ENCODE measurements at places on chromosomes 6 and 20.

DNA sequence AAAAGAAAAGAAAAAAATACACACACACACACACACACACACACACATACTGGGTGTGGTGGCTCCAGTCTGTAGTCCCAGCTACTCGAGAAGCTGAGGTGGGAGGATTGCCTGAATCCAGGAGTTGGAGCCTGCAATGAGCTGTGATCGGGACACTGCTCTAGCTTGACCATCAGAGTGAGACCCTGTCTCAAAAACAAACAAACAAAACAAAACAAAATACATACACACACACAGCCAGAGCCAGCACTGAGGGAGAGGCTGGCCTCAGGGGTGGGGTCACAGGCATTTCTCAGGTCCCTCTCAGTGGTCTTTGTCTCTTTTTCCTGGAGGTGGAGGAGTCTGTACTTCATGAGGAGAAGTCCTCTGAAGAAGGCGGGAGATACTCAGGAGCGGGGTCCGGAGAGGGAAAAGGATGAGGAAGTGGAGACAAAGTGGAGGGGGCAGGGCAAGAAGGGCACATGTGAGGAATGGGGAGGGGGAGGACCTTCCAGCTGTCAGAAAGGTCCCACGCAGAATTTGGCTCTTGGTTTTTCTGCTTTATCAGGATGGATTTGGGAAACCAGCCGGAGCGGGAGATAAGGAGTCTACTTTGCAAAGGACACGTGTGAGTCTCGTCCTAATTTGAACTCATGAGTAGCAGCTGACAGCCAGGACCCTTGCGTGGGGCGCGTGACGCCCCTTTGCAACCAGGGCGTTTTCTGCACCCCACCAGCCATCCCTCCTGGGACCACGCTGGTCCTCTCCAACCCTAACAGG is 7.7 kb upstream of the MICB start:
- no peak for DNase-seq

GRCh38 chr20:8039042-8039441 is 19.5 kb upstream of the TMX4 start:
- DNase-seq = no peak

DNA sequence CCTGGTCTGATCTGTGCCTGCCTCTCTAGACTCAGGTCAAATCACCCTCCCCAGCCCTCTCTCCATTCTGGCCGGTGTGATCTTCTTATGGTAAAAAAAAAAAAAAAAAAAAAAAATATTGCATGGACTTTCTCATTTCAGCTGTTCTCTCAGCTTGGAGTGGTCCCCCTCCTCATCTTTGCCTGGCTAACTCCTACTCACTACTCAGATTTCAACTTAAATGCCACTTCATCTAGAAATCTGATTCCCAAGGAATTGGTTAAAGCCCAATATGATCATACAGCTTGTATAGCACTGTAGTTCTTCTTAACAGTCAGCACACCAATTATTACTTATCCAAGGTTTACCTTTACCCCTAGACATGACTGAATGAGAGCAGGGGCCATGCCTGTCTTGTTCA is 105.9 kb upstream of the CARMIL1 start:
- DNase-seq = no peak

- DNase-seq = no peak
These were observed 600 bp upstream of the SYNJ2 start for GRCh38 chr6:157981132-157981394.

DNA sequence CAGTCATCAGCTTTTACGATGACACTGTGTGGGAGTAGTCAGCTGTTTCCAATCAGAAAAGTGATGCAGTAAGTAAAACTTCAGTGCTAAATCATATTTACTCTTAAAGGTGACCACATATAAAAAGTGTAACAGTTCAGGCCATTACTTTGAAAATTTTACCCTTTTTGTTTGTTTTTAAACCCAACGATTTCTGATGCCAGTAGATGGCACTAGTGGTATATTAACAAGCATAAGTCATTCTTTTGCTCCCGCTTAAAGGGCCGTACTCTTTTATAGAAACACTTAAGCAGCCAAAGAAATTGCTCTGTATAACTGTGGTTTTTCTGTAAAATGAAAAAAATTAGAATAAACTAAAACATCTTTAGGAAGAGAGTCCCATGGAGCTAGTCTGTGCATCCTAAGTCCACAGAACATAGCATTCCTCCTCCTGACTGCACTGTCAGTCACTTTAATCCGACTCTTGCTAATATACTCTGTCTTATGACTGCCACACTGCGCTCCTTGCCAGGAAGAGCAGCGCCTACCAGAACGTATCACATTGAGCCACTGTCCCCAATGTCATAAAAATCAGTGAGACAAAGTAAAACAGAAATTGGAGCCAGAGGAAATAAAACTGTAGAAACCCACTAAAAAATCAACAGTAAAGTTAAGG is 25.0 kb downstream of the HEBP2 start:
- peak; percentile 54 for DNase-seq

DNA sequence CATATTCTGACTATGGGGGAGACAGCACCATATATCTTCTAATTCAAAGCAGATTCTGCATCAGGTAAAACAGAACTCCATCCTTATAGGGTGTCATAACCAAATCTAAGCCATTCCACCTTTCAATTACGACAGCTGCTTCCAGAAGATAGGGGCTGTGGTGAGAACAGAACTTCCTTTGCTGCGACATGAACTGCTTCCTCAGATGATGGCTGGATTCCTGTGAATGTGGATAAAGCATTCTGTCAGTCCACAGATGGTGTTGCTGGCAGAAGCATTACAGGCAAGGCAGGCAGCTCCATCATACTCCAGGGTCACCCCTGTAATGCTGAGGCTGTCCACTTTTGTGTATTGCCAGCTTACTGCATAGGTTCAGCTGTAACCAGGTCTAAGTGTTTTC is 172.1 kb upstream of the PROKR2 start:
- DNase-seq = no peak

DNA sequence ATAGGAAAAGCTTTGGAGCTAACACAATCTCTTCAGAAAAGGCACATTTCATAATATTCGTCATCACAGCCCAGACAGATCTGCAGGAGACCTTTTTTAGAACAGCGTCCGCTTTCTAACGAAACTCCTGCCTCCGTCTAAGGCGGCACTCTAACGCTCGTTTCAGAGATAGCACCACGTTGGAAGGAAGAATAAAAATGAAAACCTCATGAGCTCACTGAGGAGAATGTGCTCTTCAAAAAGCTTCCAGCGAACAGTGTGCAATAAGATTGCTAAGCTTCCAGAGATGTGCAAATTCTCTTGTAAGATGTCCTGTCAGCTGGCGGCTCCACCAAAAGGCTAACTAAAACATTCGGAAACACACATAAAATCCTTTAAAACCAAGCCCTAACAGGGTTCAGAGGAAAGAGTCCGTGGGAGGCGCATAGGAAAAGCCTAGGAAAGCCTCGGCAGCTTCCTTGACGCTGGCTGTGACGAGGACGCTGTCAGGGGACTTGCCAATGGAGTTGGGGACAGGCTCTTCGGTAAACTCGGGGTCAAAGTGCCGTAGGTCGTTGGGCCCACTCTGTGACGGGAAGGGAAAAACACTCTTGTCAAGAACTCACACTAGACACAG is 117.6 kb upstream of the SLC2A12 start:
- no peak for DNase-seq

GRCh38 chr6:29112135-29112534 is 4.3 kb downstream of the OR2J3 start:
- no peak for DNase-seq

DNA sequence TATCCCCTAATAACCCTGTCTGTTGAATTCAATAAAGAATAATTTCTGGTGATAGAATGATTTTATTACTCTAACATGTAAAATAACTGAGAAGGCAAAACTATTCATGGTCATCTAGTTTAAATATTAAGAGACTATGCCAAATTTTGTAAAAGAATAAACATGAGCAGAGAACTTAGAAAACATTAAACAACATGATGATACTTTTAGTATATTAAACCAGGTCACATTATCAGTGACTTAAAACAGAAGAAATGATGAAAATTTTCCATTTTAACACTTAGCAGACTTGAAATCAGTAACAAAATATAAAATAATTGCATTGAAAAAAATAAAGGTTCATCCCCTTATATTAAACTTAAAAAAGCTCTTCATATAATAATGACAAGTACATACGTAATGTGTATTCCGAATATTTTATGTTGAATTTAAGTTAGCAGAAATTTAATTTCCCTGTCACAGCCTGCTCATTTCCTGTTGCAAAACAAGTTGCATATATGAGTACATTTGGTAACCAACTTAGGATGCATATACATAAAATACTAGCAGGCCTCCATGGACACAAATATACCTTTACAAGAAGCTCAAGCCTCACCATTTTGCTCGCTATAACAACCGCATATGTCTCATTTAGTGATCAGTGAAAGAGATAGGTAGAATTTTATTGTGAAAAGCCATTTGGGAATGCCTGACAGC is 40.6 kb downstream of the DTNBP1 start:
- DNase-seq = no peak

DNA sequence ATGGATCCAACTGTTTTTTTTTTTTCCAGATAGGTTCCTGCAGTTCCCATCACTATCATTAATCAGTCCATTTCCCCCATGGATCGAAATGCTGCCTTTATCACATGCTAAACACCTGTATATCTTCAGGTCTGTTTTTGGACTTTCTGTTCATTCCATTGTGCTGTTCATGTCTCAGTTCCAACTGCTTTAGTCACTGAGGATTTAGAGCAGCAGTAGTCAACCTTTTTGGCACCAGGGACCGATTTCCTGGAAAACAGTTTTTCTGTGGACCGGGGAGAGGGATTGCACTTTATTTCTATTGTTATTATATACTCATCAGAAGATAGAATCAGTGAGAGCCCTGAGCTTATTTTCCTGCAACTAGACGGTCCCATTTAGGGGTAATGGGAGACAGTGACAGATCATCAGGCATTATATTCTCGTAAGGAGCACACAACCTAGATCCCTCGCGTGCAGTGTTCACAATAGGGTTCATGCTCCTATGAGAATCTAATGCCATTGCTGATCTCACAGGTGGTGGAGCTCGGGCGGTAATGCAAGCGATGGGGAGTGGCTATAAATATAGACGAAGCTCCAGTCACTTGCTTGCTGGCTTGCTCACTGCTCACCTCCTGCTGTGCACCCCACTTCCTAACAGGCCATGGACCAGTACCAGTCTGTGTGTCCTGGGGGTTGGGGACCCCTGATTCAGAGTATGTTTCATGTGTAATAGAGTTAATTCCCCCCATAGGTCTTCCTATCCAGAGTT is 46.0 kb downstream of the CAP2 start:
- DNase-seq = no peak

GRCh38 chr6:40915165-40915564 is 123.9 kb downstream of the UNC5CL start:
- no peak for DNase-seq

- DNase-seq = peak; percentile 70
These were observed 1.3 kb downstream of the C20orf144 start for GRCh38 chr20:33663161-33664084.

DNA sequence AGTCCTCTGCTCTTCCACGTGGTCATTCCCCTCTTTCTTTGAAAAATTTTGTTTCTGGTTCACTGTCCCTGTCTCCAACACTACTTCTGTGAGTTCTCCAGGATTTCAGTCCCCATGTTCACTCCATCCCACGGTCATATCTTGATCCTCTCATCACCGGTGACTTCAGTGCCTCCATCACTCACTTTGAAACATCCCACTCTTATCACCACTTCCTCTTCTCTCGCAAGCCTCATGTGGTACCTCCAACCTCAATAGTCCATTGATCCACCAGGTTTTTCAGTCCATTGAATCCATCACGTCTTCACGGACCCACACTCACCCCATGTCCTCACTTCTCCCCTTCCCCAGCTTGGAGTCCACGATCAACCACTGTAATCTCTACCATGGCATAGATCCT is 64.8 kb downstream of the CARMIL1 start:
- DNase-seq = no peak

DNA sequence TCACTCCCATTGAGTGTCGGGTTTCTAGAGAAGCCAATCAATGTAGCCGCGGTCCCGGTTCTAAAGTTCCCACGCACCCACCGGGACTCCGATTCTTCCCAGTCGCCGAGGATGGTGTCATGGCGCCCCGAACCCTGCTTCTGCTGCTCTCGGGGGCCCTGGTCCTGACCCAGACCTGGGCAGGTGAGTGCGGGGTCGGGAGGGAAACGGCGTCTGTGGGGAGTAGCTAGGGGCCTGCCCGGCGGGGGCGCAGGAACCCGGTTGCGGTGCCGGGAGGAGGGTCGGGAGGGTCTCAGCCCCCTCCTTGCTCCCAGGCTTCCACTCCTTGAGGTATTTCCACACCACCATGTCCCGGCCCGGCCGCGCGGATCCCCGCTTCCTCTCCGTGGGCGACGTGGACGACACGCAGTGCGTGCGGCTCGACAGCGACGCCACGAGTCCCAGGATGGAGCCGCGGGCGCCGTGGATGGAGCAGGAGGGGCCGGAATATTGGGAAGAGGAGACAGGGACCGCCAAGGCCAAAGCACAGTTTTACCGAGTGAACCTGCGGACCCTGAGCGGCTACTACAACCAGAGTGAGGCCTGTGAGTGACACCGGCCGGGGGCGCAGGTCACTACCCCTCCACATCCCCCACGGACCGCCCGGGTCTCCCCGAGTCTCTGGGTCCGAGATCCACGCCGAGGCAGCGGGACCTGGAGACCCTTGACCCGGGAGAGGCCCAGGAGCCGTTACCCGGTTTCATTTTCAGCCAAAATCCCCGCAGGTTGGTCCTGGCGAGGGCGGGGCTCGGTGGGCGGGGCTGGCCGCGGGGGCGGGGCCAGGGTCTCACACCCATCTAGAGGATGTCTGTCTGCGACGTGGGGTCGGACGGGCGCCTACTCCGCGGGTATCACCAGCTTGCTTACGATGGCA is 35.2 kb upstream of the HLA-G start:
- DNase-seq = peak; percentile 68

- no peak for DNase-seq
These were observed 36.2 kb downstream of the ARMC2 start for GRCh38 chr6:108884211-108885059.

GRCh38 chr6:71287038-71287437 is 1.6 kb upstream of the OGFRL1 start:
- no peak for DNase-seq

- no peak for DNase-seq
These were observed 172.6 kb downstream of the BMP2 start for GRCh38 chr20:6940048-6940447.

DNA sequence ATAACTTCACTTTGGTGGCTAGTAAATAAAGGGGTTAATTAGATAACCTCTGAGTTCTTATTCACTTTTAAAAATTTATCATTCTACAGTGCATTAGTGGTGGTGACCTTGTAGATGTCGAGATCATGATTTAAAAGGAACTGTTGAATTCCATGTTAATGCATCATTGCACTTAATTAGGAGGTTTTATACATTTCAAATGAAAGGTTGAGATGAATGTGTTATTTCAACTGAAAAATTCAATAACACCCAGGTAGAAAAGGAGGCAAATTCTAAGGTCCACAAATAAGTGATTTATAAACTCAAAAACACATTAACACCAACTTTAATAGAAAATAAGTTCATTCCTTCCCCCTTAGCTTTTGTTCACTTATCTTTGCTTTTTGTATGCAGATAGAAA is 58.3 kb upstream of the TMEM170B start:
- no peak for DNase-seq
